ENCODE measurements at places on chromosomes 2 and 18. TPM values are rescaled to one million over a fixed set of nuclear protein-coding genes. Genes with fewer than 3 reads are reported as not detected.
A peak's percentile ranks its signal among the peaks of the same experiment; 100 is the strongest.

GRCh38 chr2:3062476-3063260 lies 314.9 kb downstream of the EIPR1 start:
- H3K27me3 ChIP-seq = no peaks in the 10 kb centered on the region
- DNase-seq = no peak
- H3K27ac ChIP-seq = no peak overlapping the region
- H3K36me3 ChIP-seq = no peaks in the 10 kb centered on the region
- no peaks in the 10 kb centered on the region for H3K4me1 ChIP-seq

DNA sequence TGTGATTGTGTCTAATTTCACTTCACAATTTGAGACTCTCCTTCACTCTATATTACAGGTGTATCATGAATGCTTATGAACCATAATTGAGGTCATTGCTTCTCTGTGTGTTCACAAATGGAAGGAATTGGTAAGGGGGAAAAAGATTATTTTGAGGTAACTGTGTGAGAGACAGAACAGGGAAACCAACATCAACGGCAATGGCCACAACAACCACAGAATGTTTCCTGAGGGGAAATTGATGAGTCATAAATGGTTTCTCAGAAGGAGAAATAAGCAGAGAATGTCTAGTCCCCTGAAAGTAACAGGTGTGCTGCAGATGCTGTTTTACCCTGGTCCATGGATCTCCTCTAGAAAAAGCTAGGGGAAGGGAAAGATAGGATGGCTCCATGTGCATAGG lies 361.2 kb upstream of the GALNT5 start:
- H3K4me3 ChIP-seq = no peak overlapping the region
- no peaks in the 10 kb centered on the region for H3K36me3 ChIP-seq
- peaks cover 9% of the 10 kb centered on the region for H3K4me1 ChIP-seq
- no peak for DNase-seq
- H3K27ac ChIP-seq = no peak overlapping the region

- no peak overlapping the region for H3K4me3 ChIP-seq
- 0 out of 2 replicates have a peak, but pooled peaks cover 4% of the 10 kb centered on the region for H3K4me1 ChIP-seq
- H3K27me3 ChIP-seq = no peaks in the 10 kb centered on the region
- H3K36me3 ChIP-seq = no peaks in the 10 kb centered on the region
- H3K27ac ChIP-seq = no peak overlapping the region
Observed at GRCh38 chr2:144854596-144854995, 334.7 kb upstream of the ZEB2 start.

GRCh38 chr2:26849056-26849999 lies 1.4 kb downstream of the DPYSL5 start:
- H3K4me3 ChIP-seq = no peak overlapping the region
- H3K4me1 ChIP-seq = no peaks in the 10 kb centered on the region
- H3K27ac ChIP-seq = no peak overlapping the region
- DNase-seq = no peak
- H3K27me3 ChIP-seq = peaks cover 98% of the 10 kb centered on the region
- H3K36me3 ChIP-seq = no peaks in the 10 kb centered on the region

GRCh38 chr18:58303363-58303762 lies 259.3 kb downstream of the NEDD4L start:
- H3K27ac ChIP-seq = no peak overlapping the region
- peaks cover 23% of the 10 kb centered on the region for H3K27me3 ChIP-seq
- peaks cover 12% of the 10 kb centered on the region for H3K4me1 ChIP-seq

GRCh38 chr18:44679914-44680272 lies 795 bp upstream of the SETBP1 start:
- H3K27ac ChIP-seq = no peak overlapping the region
- no peaks in the 10 kb centered on the region for H3K36me3 ChIP-seq
- DNase-seq = peak; percentile 81
- H3K27me3 ChIP-seq = no peaks in the 10 kb centered on the region
- H3K4me1 ChIP-seq = peaks cover 22% of the 10 kb centered on the region

GRCh38 chr2:27255187-27255586 lies 7.7 kb downstream of the SLC30A3 start:
- no peak for DNase-seq
- H3K36me3 ChIP-seq = no peaks in the 10 kb centered on the region
- H3K27ac ChIP-seq = no peak overlapping the region
- no peak overlapping the region for H3K4me3 ChIP-seq
- H3K4me1 ChIP-seq = peaks cover 10% of the 10 kb centered on the region
- peaks cover 9% of the 10 kb centered on the region for H3K27me3 ChIP-seq

DNA sequence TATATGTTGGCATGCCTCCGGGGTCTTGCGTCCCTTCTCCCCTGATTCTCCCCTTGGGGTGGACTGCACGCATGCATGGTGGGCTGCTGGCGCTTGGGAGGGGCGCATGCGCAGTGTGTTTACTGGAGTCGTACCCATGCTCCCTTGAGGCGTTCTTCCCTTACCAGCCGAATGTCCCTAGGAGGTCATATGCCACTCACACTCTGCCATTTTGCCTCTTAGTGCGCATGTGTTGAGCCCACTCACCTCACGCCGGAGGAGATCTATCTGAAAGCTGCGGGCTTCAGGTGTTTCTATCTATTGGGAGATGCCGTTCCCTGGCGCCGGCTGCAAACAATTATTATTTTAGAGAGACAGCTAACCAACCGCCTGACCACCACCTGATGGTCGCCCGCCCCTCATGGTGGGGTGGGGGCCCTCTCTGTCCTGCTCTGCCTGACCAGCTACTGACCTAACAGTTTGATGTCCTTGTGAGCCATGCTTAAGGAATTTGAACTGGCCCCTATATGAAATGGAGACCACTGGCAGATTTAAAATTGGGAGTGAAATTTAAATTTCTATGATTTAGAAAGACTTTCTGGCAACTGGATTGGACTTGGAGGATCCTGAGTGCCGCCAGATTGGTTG lies 179.6 kb downstream of the RNF144A start:
- H3K4me1 ChIP-seq = no peaks in the 10 kb centered on the region
- no peak for DNase-seq
- H3K36me3 ChIP-seq = no peaks in the 10 kb centered on the region

- DNase-seq = no peak
- H3K4me1 ChIP-seq = no peaks in the 10 kb centered on the region
- H3K27ac ChIP-seq = no peak overlapping the region
- no peaks in the 10 kb centered on the region for H3K36me3 ChIP-seq
Observed at GRCh38 chr2:238986491-238987351, 138.8 kb downstream of the TWIST2 start.

DNA sequence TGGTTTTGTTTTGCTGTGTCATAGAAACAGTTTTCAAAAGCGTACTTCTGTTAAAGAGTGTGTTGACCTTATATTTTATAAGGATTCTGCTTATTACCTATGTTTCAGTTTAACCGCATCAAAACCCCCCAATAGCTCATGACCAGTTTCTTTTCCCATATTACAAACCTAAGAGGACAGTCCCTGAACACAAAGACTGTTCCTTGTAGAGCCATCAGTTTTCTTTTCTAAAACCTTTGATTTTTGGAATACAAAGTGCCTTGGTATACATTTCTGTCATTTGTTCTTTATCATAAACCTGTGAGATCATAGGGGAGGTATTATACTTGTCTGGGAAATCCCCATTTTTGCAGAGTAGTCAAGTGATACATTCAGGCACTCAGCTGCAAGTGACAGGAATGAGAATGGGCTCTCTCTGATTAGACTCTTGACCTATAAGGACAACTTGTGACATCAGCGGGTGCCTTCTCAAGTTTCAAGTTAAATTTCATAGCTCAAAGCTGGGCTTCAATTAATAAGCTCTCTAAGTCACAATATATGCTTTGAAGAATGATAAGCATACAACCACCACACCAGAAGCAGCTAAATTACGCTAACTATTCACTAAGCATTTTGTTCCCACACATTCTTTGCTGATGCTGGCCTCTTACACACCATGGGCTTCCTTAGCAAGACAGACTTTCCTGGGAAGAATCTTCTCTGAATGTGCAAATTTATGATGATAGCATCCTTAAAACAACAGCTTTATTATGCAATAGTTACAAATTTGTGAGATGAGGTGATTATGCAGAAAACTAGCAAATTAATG lies 97.5 kb upstream of the CD302 start:
- peak; percentile 21 for DNase-seq
- no peak overlapping the region for H3K4me3 ChIP-seq
- H3K27ac ChIP-seq = no peak overlapping the region
- no peaks in the 10 kb centered on the region for H3K36me3 ChIP-seq
- peaks cover 10% of the 10 kb centered on the region for H3K4me1 ChIP-seq

- H3K4me1 ChIP-seq = peaks cover 34% of the 10 kb centered on the region
- peak; percentile 16 for DNase-seq
- H3K27ac ChIP-seq = no peak overlapping the region
Observed at GRCh38 chr2:14517731-14518130, 114.8 kb upstream of the LRATD1 start.

DNA sequence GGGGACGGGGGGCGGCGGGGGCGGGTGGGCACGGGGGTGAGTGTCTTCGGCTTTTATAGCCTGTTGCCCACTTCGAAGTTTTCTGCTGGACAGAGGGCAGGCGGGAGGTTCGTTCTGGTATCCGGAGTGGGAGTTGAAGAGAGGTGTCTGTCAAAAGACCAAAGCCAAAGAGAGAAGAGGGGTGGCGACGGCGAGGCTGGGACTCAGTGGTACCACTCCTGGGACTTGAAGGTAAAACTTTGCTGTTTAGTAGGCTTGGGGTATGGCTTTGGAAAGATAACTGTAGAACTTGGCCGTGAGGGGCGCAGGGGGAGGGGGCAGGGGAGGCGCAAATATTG lies 215.8 kb upstream of the DTNA start:
- H3K27ac ChIP-seq = no peak overlapping the region
- H3K27me3 ChIP-seq = peaks cover 6% of the 10 kb centered on the region
- peaks cover 11% of the 10 kb centered on the region for H3K4me1 ChIP-seq
- H3K4me3 ChIP-seq = no peak overlapping the region
- no peak for DNase-seq

- H3K36me3 ChIP-seq = no peaks in the 10 kb centered on the region
- H3K27ac ChIP-seq = no peak overlapping the region
- peaks cover 8% of the 10 kb centered on the region for H3K4me1 ChIP-seq
Observed at GRCh38 chr2:106575955-106576354, 88.8 kb downstream of the CD8B2 start.

DNA sequence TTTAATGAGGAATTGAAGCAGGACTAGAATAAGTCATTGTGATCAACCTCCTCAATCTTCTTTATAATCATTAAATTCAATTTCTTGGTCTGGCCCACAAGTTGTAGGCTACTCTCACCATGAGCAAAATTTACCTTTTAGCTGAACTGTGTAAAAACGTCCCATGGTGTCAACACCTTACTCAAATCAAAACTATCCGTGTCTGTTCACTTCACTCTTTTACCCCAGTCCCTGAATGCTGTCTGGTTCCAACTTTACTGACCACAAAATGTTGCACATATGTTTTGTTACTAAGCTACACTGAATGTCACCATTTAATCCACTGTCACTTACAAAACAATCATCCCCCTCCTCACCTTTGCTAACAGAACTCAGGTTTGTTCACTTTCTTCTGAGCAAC lies 951.6 kb upstream of the SLC39A10 start:
- H3K27me3 ChIP-seq = no peaks in the 10 kb centered on the region
- no peak overlapping the region for H3K27ac ChIP-seq
- H3K4me1 ChIP-seq = no peaks in the 10 kb centered on the region
- DNase-seq = no peak
- no peaks in the 10 kb centered on the region for H3K36me3 ChIP-seq

DNA sequence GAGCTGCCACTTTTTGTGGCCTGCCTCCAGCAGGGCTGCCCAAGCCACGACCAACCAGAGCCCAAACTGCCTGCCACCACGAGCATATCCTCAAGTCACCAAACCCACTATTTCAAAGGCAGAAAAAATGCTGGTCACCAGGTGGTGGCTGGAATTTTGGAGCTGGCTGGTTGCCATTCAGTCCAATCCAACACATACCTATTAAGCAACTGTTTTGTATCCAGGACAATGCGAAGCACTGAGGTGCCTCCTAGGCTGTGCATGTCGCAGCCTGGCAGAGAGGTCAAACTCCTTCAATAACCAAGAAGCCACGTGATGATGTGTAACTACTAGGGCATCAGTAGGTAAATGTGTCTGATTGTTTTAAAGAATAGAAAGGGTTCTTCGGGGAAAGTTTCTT lies 108.3 kb upstream of the PPP1CB start:
- peaks cover 12% of the 10 kb centered on the region for H3K4me1 ChIP-seq
- H3K27ac ChIP-seq = peak overlapping the region; percentile 56
- H3K36me3 ChIP-seq = no peaks in the 10 kb centered on the region
- no peak overlapping the region for H3K4me3 ChIP-seq

GRCh38 chr2:45802499-45803138 lies 151.1 kb downstream of the PRKCE start:
- no peak overlapping the region for H3K4me3 ChIP-seq
- H3K27me3 ChIP-seq = no peaks in the 10 kb centered on the region
- no peaks in the 10 kb centered on the region for H3K4me1 ChIP-seq
- no peak for DNase-seq

- no peak overlapping the region for H3K4me3 ChIP-seq
- no peaks in the 10 kb centered on the region for H3K36me3 ChIP-seq
- peaks cover 31% of the 10 kb centered on the region for H3K4me1 ChIP-seq
Observed at GRCh38 chr2:33023728-33024500, 77.2 kb downstream of the LTBP1 start.

DNA sequence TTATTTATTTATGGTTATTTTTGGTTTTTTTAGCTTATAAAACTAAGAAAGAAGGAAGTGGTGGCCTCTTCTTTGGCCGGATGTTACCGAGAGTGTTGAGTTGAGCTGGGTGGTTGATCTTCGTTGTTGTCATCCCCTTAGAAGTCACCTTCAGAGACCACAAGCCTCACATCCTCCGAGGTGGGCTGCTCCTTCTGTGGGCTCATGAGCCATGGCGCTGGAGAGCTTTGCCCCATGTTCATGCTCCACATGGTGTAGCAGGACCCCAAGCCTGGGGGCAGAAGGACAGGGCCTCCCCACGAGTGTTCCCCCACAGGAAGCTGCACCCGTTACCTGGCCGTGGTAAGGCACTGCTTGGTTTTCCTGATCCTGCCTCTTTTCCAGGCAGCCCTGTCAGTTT lies 23.4 kb downstream of the SNTG2 start:
- no peak overlapping the region for H3K4me3 ChIP-seq
- DNase-seq = no peak
- no peaks in the 10 kb centered on the region for H3K4me1 ChIP-seq
- H3K27ac ChIP-seq = no peak overlapping the region
- H3K36me3 ChIP-seq = no peaks in the 10 kb centered on the region

GRCh38 chr2:101725515-101726192 lies 28.1 kb downstream of the MAP4K4 start:
- peak; percentile 20 for DNase-seq
- no peak overlapping the region for H3K27ac ChIP-seq
- H3K36me3 ChIP-seq = peaks cover under 1% of the 10 kb centered on the region
- H3K4me3 ChIP-seq = no peak overlapping the region
- peaks cover 41% of the 10 kb centered on the region for H3K4me1 ChIP-seq

The PRKAG3 gene
- polyA plus RNA-seq = not detected

The GPR39 gene
- 1.6 TPM for polyA plus RNA-seq

The IRS1 gene
- polyA plus RNA-seq = 9.1 TPM

The CDK15 gene
- polyA plus RNA-seq = 1.7 TPM

The RSAD2 gene
- polyA plus RNA-seq = not detected

The TIA1 gene
- 36.8 TPM for polyA plus RNA-seq

The EMILIN2 gene
- polyA plus RNA-seq = 6.5 TPM

The C1QL2 gene
- not detected for polyA plus RNA-seq

The MEIS1 gene
- 44.4 TPM for polyA plus RNA-seq

The CIAO1 gene
- polyA plus RNA-seq = 71.1 TPM

The CARF gene
- 4.8 TPM for polyA plus RNA-seq

The CCDC85A gene
- 1.6 TPM for polyA plus RNA-seq
